ENCODE measurements at places on chromosomes 5 and 9. TPM values are rescaled to one million over a fixed set of nuclear protein-coding genes. Genes with fewer than 3 reads are reported as not detected.

The TXNDC8 gene
- total RNA-seq, result not detected

The TAF11L5 gene
- total RNA-seq, result not detected

The SARDH gene
- total RNA-seq, result 22.4 TPM

The SPINK6 gene
- total RNA-seq, result not detected

The LIX1 gene
- not detected for total RNA-seq

The PGM5 gene
- total RNA-seq, result 2.2 TPM

- no peak overlapping the region for H3K27ac ChIP-seq
- no peaks in the 10 kb centered on the region for H3K27me3 ChIP-seq
These were observed 34.2 kb upstream of the IL7R start for GRCh38 chr5:35822511-35822910.

DNA sequence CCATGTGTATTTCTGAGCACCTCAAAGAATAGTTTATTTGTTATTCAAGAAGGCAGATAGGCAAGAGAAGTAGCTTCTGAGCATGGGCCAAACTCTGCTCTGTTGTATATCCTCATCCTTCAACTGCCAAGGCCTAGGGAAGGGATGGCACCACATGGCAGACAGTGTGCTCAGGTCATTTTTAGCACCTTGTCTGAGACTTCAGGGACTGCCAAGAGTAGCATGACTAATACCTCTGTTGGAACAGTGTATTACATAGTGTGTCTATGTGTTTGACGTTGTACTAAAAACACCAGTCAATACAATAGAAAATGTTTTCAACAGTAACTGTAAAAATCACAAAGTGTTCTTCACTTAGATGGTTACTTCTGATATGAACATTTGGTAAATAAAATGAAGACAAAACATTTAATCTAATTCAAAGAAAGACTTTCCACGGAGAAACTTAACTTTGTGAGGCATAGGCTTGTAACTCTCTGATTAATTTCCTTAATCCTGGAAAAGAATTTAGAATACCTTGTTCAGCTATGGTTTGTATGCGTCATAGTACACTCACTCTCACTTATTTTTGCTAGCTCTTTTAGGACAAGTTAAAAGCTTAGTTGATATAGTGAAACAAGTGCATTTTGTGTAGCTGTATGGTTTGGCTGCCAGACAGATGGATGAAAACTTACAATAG, 318.4 kb upstream of the RIOK2 start:
- DNase-seq, result no peak
- H3K4me3 ChIP-seq, result no peak overlapping the region
- no peak overlapping the region for H3K27ac ChIP-seq
- H3K27me3 ChIP-seq, result no peaks in the 10 kb centered on the region
- H3K36me3 ChIP-seq, result no peaks in the 10 kb centered on the region

DNA sequence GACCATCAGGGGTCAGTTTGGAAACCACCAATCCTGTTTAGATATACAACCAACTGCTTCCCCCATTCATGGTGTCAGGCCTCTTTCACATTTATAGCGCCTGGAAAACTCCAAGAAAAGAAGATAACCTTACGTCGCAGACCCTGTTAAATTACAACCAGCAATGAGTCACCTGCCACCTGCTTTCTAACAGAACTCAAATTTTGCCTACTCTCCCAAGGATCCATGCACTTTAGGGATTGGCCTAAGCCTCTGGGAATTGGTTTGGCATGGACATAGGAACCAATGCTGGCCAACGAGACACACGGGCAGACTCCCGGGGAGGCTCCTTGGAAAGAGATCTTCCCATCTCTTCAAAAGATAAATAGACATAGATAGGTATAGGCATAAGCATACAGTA, 87.0 kb downstream of the FEM1C start:
- H3K27ac ChIP-seq, result peak overlapping the region; percentile 76
- peaks cover 27% of the 10 kb centered on the region for H3K4me1 ChIP-seq
- H3K36me3 ChIP-seq, result no peaks in the 10 kb centered on the region
- H3K4me3 ChIP-seq, result no peak overlapping the region
- no peaks in the 10 kb centered on the region for H3K27me3 ChIP-seq

GRCh38 chr5:97067296-97067850, 75.0 kb downstream of the LIX1 start:
- no peaks in the 10 kb centered on the region for H3K27me3 ChIP-seq
- H3K4me1 ChIP-seq, result no peaks in the 10 kb centered on the region
- no peaks in the 10 kb centered on the region for H3K36me3 ChIP-seq
- DNase-seq, result no peak

DNA sequence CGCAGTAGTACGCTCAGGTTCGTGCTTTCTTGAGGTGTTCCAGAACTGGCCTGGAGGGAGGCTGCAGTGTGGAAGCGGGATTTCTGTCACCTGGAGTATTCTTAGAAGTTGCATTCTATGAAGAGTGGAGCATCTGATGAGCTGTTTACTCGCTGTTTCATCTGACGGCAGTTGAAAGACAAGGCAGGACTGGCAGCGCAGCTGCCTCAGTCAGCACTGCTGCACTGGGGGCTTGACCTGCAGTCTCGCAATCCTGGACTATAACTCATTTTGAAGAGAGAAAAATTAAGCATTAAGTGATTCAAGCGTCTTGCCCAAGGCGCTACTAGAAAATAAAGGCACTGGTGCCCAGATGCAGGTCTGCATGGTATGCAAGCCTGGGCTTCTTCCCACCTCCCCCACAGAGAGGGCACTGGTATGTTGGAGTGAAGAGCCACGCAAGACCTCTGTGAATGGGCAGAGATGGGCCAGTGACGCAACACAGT, 10.6 kb downstream of the TENT4A start:
- H3K36me3 ChIP-seq, result no peaks in the 10 kb centered on the region
- peaks cover 20% of the 10 kb centered on the region for H3K4me1 ChIP-seq
- H3K4me3 ChIP-seq, result no peak overlapping the region
- no peak for DNase-seq
- H3K27ac ChIP-seq, result no peak overlapping the region

GRCh38 chr5:178899289-178899688, 3.6 kb downstream of the ZFP2 start:
- H3K27ac ChIP-seq, result no peak overlapping the region
- no peak for DNase-seq
- no peak overlapping the region for H3K4me3 ChIP-seq
- no peaks in the 10 kb centered on the region for H3K27me3 ChIP-seq

DNA sequence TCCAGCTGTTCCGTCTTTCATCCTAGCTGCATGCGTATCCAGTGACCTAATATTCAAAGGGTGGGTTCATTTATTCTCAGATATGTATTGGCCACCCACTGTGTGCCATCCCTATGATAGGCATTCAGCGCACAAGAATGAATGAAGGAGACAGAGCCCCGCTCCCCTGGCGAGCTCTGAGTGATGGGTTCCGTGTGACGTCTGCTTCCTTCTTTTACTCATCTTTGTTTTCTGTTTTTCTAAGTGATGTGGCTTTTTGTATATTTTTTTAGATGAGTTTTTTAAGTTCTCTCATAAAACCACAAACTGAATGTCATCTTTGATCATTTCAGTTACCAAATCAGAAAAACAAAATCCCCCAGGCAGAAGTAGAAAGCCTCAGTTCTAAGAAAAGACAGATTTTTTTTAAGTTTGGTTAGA, 168.3 kb upstream of the OTULINL start:
- H3K4me3 ChIP-seq, result no peak overlapping the region
- no peaks in the 10 kb centered on the region for H3K27me3 ChIP-seq
- H3K27ac ChIP-seq, result no peak overlapping the region
- H3K36me3 ChIP-seq, result peaks cover 10% of the 10 kb centered on the region
- no peaks in the 10 kb centered on the region for H3K4me1 ChIP-seq

- no peaks in the 10 kb centered on the region for H3K27me3 ChIP-seq
- H3K4me1 ChIP-seq, result no peaks in the 10 kb centered on the region
- H3K4me3 ChIP-seq, result no peak overlapping the region
- H3K36me3 ChIP-seq, result peaks cover 13% of the 10 kb centered on the region
- no peak for DNase-seq
These were observed 12.4 kb upstream of the MAML1 start for GRCh38 chr5:179720222-179720621.

DNA sequence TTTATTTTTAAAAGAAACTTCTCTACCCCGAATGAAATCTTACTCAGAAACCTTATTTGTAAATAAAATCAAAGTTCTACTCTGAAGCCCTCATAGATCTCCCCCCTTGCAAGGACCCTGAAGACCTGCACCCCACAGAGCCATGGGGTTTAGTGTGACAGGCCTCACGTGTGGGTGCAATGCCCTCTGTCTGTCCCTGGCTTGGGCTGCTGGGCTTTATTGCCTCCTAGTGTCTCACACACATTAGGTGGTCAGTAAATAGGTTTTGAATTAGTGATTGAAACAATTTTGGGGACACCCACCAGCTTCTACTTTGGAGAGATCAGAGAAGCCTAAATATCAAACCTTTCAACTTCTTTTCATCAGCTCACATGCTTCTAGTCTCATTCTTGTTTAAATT, 403.7 kb downstream of the KDM4C start:
- H3K4me1 ChIP-seq, result no peaks in the 10 kb centered on the region
- no peaks in the 10 kb centered on the region for H3K36me3 ChIP-seq
- H3K27ac ChIP-seq, result no peak overlapping the region
- H3K4me3 ChIP-seq, result no peak overlapping the region
- H3K27me3 ChIP-seq, result no peaks in the 10 kb centered on the region

DNA sequence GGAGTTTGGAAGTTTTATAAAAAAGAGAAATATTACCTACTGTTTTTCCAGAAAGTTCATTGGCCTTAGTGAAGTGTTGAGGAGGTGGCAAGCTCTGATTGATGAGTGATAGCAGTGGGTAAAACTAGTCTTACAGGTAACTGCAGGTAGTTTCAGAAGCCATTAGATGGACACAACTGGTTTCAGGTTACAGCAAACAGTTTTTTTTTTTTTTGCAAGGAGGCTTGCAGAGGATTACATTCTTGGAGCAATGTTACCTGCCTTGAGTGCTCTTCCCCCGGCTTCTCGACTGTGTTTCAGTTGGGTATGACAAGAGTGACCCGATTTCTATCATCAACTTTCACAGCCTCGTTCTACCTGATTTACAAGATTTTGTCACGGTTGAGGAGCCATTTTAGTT, 333.4 kb downstream of the YTHDC2 start:
- DNase-seq, result no peak
- no peaks in the 10 kb centered on the region for H3K4me1 ChIP-seq
- H3K27me3 ChIP-seq, result no peaks in the 10 kb centered on the region
- no peak overlapping the region for H3K4me3 ChIP-seq
- no peak overlapping the region for H3K27ac ChIP-seq

- no peaks in the 10 kb centered on the region for H3K36me3 ChIP-seq
- H3K27ac ChIP-seq, result peak overlapping the region; percentile 48
- DNase-seq, result peak; percentile 50
- H3K4me3 ChIP-seq, result no peak overlapping the region
- peaks cover 16% of the 10 kb centered on the region for H3K4me1 ChIP-seq
- H3K27me3 ChIP-seq, result no peaks in the 10 kb centered on the region
These were observed 15.9 kb downstream of the ENG start for GRCh38 chr9:127838375-127839078.

GRCh38 chr5:173042763-173043107, 13.4 kb upstream of the CREBRF start:
- H3K4me3 ChIP-seq, result no peak overlapping the region
- no peak for DNase-seq
- no peaks in the 10 kb centered on the region for H3K4me1 ChIP-seq

GRCh38 chr5:88876714-88877113, 6.3 kb downstream of the MEF2C start:
- no peak overlapping the region for H3K4me3 ChIP-seq
- no peak overlapping the region for H3K27ac ChIP-seq
- H3K27me3 ChIP-seq, result no peaks in the 10 kb centered on the region

GRCh38 chr9:35186524-35186923, 24.7 kb downstream of the UNC13B start:
- H3K27ac ChIP-seq, result no peak overlapping the region
- no peaks in the 10 kb centered on the region for H3K4me1 ChIP-seq
- no peak overlapping the region for H3K4me3 ChIP-seq
- no peaks in the 10 kb centered on the region for H3K36me3 ChIP-seq

DNA sequence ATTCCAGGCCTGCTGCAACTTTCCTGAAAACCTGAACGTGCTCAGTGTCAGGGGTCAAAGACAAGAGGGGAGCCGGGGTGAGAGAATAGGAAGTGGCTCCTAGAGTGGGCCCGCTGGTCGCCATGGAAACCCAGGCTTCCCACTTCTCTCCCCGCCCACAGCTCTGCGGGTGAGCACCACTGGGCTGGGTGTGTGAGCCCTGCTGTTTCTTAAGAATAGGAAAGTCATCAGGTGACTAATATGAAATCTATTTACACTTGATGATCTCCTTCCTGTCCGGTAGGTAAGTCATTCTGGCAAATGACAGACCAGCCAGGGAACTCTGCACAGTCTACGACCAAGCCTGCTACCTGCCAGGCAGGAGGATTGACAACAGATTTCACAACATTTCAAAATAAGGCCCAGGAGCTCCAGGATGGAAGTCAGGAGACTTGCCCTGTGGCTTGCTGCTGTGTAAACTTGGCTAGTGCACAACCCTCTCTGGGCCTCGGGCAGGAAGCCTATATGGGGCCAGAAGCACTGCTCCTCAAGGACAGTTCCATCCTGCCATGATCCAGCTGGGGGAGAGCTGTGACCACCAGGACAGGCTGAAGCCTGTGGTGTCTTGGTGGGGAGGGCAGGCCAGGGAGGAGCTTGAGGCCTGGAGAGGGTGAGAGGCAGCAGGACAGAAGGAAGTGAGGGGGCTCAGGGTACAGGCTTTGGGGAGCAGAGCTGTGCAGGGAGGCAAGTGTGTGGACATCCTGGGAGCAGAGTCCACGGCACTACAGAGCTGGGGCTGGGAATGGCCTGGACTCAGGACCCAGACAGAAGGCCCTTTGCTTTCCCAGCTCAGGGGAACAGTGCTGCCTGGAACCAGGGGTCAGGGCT, 60.6 kb downstream of the SHB start:
- peak overlapping the region; percentile 53 for H3K27ac ChIP-seq
- peaks cover 12% of the 10 kb centered on the region for H3K4me1 ChIP-seq
- no peak for DNase-seq
- H3K27me3 ChIP-seq, result no peaks in the 10 kb centered on the region

GRCh38 chr9:132699956-132700355, 29.7 kb downstream of the GTF3C4 start:
- H3K27me3 ChIP-seq, result no peaks in the 10 kb centered on the region
- H3K4me1 ChIP-seq, result no peaks in the 10 kb centered on the region
- H3K4me3 ChIP-seq, result no peak overlapping the region
- DNase-seq, result no peak
- no peaks in the 10 kb centered on the region for H3K36me3 ChIP-seq

DNA sequence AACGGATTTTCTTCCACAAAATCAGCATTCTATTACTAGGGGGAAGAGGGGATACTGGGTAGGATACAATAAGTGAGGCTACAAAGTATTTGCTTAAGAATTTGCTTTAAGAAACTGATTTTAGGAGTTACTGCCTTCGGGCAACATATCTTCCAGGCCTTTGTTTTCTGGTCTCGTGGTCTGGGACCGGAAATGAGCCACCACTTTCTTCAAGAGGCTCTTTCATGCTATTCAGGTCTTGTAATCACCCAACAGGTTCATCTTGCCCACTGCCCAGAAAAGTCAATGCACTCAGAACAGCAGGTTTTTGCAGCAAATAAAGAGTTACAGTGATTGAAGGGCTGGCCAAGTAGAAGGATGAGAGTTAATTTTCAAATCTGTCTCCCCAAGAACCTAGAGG, 6.6 kb upstream of the AOPEP start:
- no peak overlapping the region for H3K27ac ChIP-seq
- no peaks in the 10 kb centered on the region for H3K27me3 ChIP-seq
- H3K4me3 ChIP-seq, result no peak overlapping the region
